ENCODE measurements at places on chromosomes 4 and X. TPM values are rescaled to one million over a fixed set of nuclear protein-coding genes. Genes with fewer than 3 reads are reported as not detected.

KLB gene
- total RNA-seq: 0.06 TPM

SPACA5B gene
- total RNA-seq: not detected

PPARGC1A gene
- total RNA-seq: not detected

MAGEA9B gene
- not detected for total RNA-seq

CXCL3 gene
- total RNA-seq: 4.4 TPM

DCX gene
- not detected for total RNA-seq

GAGE12J gene
- total RNA-seq: not detected

GABRQ gene
- 0.25 TPM for total RNA-seq

QRFPR gene
- not detected for total RNA-seq

PHKA1 gene
- 29.2 TPM for total RNA-seq

LIMCH1 gene
- total RNA-seq: 40.0 TPM

MID2 gene
- 7.5 TPM for total RNA-seq

KLHL5 gene
- 57.5 TPM for total RNA-seq

KIT gene
- not detected for total RNA-seq

CHIC2 gene
- total RNA-seq: 8.2 TPM

ALAS2 gene
- not detected for total RNA-seq

HPGDS gene
- total RNA-seq: not detected

EVC gene
- 12.5 TPM for total RNA-seq

PRMT9 gene
- total RNA-seq: 2.9 TPM

TLR8 gene
- not detected for total RNA-seq

TMPRSS11E gene
- not detected for total RNA-seq

ELOVL6 gene
- 13.8 TPM for total RNA-seq

YIPF7 gene
- not detected for total RNA-seq

ASB11 gene
- not detected for total RNA-seq

SEL1L3 gene
- total RNA-seq: 27.2 TPM

PTCHD1 gene
- not detected for total RNA-seq

PABPC1L2A gene
- not detected for total RNA-seq

VGLL1 gene
- total RNA-seq: not detected

HERC6 gene
- total RNA-seq: 3.5 TPM

DCAF4L1 gene
- total RNA-seq: 0.11 TPM

RASGEF1B gene
- not detected for total RNA-seq

GPR34 gene
- not detected for total RNA-seq

PROM1 gene
- total RNA-seq: 0.80 TPM

MUC7 gene
- not detected for total RNA-seq

Data from A549 treated with ZK216348 at 1 μM for 4 hours (cell line).